Activated CD4-positive, alpha-beta T cell treated with anti-CD3 and anti-CD28 coated beads, Interleukin-2, amount 10 ng/mL, durations not matched to agents 7 days and 5 days (primary cell): ENCODE measurements at places on chromosomes 1 and 21. TPM values are rescaled to one million over a fixed set of nuclear protein-coding genes. Genes with fewer than 3 reads are reported as not detected.

CFHR3 gene
- total RNA-seq, result not detected

FCRL5 gene
- total RNA-seq, result not detected

TSSK3 gene
- total RNA-seq, result 1.5 TPM

TSPAN2 gene
- 2.4 TPM for total RNA-seq

EDARADD gene
- total RNA-seq, result 2.0 TPM

OR1C1 gene
- total RNA-seq, result not detected

OR2T5 gene
- not detected for total RNA-seq

HMGB4 gene
- total RNA-seq, result not detected

GBP2 gene
- 237 TPM for total RNA-seq

C1orf167 gene
- not detected for total RNA-seq

AADACL4 gene
- not detected for total RNA-seq

CRNN gene
- total RNA-seq, result not detected

DNAJC6 gene
- 1.9 TPM for total RNA-seq

DFFA gene
- total RNA-seq, result 28.1 TPM

DNA sequence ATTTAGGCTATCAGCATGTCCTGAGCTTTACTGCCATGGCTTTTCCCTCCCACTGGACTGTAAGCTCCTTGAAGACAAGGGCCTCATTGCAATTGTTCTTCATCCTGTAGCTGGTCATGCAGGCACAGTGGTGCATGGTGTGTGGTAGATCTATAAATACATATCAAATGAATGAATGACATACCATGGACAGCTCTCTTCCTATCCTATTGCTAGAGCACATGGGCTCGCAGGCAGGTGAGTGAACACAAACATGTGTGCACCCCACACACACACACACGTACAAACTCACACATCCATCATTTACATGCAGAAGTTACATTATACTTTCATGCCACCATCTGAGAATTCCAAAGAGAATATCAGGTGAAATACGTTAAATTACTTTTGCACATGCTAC, 172.9 kb upstream of the RUNX1 start:
- DNase-seq, result peak; percentile 15

- DNase-seq, result no peak
Measured at GRCh38 chr1:57033222-57034001, 67.6 kb upstream of the C8B start.

- DNase-seq, result no peak
Measured at GRCh38 chr1:22815043-22815365, 104.4 kb downstream of the EPHB2 start.

DNA sequence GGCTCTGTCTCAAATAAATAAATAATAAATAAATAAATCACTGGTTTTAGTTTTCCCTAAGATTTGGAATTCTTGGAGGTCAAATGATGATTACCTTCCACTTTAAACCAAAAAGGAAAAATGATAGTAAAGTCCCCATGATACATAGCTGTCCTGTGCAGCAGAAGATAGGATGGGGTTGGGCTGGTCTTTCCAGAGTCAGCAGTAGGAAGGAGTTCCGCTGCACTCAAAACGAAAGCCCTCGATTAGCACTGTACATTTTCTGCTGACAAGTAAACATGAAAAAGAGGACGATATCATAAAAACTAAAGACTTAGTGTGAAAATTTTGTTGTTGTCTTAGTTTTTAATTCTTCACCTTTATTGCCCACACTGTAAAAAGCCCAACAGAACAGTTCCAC, 79.7 kb downstream of the ATP5PO start:
- no peak for DNase-seq

GRCh38 chr1:204475656-204476432, 18.8 kb downstream of the PIK3C2B start:
- DNase-seq, result no peak

- DNase-seq, result no peak
Measured at GRCh38 chr1:64358692-64359091, 111.2 kb upstream of the CACHD1 start.

- peak; percentile 72 for DNase-seq
Measured at GRCh38 chr1:200979574-200980451, 43.7 kb downstream of the KIF21B start.

- DNase-seq, result no peak
Measured at GRCh38 chr1:88802950-88803349, 88.4 kb downstream of the GTF2B start.

- no peak for DNase-seq
Measured at GRCh38 chr21:19792004-19792403, 1206.2 kb upstream of the NCAM2 start.

DNA sequence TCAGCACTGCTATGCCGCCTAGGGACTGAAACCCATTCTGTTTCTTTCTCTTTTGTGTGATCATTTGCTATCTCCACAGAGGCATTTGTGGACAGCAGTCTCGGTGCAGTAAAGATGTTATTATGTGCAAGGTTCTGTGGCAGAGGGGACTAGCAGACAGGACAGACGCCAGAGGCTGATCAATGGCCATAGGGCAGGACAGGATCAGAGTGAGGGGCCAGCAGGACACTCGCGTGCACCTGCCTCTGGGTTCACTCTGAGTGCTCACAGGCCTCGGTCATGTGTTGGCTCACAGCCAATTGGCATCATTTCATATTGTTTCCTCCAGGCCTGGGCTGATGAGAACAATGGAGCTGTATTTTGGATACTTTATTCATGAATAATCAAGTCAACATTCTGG, 212.6 kb downstream of the TGFB2 start:
- no peak for DNase-seq

- peak; percentile 10 for DNase-seq
Measured at GRCh38 chr1:152878042-152878441, at the start of gene SMCP. Gene SMCP, plus strand, starts transcription at chr1:152878322. Its CDS starts 6,101 bp downstream, at chr1:152884423.

GRCh38 chr1:198101716-198102453, 54.9 kb upstream of the NEK7 start:
- no peak for DNase-seq

DNA sequence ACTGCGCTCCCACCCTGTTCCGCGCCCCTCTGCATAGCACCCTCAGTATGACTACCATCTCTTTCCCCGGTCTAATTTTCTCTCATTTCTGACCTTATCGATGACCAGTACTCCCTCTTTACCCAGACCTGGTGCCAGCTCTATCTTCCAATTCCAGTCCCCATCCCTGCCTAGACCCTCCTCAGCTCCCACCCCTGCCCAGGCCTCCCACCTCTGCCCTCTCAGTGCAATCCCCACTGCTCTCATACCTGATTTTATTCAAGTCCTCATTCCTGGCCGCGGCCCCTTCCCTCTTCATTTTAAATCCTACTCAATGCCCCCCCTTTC, 1.3 kb downstream of the USP24 start:
- DNase-seq, result no peak

DNA sequence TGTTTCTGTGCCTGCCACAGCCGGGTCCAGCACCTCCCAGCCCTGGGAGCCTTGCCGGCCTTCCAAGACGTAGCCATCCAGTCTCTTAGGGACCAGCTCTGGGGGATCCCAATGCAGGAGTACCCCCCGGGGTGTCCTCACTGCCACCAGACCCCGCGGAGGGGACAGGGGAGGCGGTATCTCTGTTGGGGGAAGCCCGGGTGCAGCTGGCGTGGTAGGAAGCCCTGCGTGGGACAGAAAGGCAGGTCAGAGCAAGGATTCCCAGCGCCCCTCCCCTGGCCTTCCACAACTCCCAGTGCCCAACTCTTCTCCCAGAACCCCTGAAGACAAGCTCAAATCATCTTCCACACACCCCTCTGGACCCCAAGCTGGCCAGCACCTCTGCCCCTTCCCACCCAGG, 4.9 kb upstream of the TAGLN2 start:
- no peak for DNase-seq

GRCh38 chr1:203187304-203187685, 791 bp upstream of the CHI3L1 start:
- DNase-seq, result no peak

DNA sequence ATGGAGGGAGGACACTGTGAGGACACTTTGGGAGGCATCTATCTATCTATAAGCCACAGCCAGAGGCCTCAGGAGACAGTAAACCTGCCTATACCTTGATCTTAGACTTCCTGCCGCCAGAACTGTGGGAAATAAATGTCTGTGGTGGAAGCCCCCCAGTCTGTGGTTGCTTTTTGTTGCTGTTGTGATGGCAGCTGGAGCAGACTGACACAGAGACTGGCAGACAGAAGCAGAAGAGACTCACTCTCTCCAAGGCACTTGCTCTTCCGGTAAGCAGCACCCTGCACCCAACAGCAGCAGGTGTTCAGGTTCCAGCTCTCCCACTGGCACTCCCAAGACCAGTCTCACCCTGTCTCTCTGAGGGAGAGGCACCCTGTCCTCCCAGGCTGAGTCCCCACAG, 297.6 kb downstream of the TTLL7 start:
- DNase-seq, result no peak

DNA sequence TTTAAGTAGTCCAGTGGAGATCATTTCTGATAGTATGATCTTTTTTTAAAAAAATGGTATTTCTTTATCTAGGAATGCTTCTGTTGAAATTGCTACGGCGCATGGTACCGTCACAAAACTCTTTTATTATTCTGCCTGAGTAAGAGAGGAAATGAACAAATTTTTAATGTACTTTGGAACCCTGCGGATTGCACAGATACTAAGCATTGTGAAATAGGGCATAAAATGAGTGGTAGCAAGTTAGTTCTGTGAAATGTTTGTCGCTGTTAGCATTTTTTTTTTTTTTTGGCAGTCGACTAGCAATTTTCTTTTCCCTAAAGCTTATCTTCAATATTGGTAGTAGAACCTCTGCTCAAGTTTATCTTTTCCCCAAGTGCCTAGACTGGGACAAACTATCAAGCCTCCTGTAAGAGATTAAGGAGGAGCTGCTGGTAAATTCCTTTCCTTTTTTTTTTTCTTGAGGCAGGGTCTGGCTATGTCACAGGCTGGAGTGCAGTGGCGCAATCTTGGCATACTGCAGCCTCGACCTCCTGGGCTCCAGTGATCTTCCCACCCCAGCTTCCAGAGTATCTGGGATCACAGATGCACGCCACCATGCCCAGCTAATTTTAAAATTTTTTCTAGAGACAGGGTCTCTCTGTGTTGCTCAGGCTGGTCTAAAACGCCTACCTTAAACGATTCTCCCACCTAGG, 2.2 kb downstream of the ITSN1 start:
- no peak for DNase-seq

DNA sequence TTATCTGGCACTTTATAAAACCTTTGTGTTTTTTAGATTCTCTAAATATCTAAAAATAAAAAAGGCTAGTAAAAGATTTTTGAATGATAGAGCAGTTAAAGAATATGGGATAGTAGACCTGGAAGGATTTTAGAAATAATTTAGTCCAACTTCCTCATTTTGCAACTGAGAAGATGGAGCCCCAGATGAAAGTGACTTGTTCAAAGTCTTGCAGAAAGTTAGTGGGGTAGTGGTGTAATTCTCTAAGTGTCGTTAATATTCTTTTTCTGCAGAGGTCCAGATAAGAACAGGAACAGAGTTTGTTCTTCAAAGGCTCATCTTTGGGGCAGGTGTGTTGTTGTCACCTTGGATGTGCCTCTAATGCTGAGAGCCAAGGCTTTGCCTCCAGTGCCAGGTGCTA, 159.5 kb downstream of the DISC1 start:
- DNase-seq, result no peak

GRCh38 chr1:186670297-186671135, 9.7 kb downstream of the PTGS2 start:
- no peak for DNase-seq
